Type B pancreatic cell (in vitro differentiated cells): ENCODE measurements at places on chromosomes 16 and 17.

- H3K36me3 ChIP-seq: no peaks in the 10 kb centered on the region
- H3K4me1 ChIP-seq: peaks cover 4% of the 10 kb centered on the region
- no peak overlapping the region for H3K27ac ChIP-seq
- DNase-seq: no peak
- H3K27me3 ChIP-seq: peaks cover 8% of the 10 kb centered on the region
Observed at GRCh38 chr16:57062329-57062728, 30.1 kb upstream of the CPNE2 start.

- H3K27ac ChIP-seq: no peak overlapping the region
- no peaks in the 10 kb centered on the region for H3K4me1 ChIP-seq
- H3K27me3 ChIP-seq: peaks cover 3% of the 10 kb centered on the region
- H3K4me3 ChIP-seq: no peak overlapping the region
- no peak for DNase-seq
- H3K36me3 ChIP-seq: no peaks in the 10 kb centered on the region
Observed at GRCh38 chr16:83619381-83620150, 188.2 kb upstream of the HSBP1 start.

DNA sequence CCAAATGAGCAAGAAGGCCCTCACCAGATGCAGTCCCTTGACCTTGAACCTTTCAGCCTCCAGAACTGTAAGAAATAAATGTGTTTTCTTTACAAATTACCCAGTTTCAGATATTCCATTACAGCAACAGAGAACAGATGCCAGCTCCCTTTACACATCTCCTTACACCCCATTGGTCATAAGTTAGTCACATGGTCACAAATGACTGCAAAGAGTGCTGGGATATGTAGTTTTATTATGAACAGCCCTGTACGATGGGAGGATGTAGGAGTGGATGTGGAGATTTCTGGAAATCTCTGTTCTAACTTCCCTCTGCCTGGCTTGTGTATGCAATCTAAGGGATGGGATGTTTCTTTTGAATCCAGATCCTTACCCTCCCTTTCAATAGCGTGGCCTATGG lies 13.3 kb upstream of the RPL38 start:
- no peaks in the 10 kb centered on the region for H3K36me3 ChIP-seq
- peaks cover 14% of the 10 kb centered on the region for H3K27me3 ChIP-seq
- peaks cover 28% of the 10 kb centered on the region for H3K4me1 ChIP-seq
- no peak overlapping the region for H3K27ac ChIP-seq

DNA sequence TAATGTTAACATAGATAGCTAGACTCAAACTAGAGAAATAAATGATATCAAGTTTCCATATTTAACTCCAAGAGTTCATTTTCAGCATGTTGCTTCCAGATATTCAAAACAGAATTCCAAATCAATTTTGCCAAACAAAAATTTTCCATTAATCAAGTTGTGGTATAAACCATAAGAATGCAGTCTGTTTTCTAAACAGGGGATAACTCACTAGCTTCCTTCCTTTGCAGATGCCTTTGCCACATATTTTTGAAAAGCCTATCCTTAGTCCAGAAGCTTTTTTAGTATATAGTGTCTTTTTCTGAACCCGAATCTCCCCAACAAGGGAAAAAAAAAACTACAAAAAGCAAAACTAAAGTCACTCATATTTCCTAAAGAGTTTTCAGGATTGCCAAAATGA lies 61.5 kb downstream of the HELZ start:
- no peaks in the 10 kb centered on the region for H3K4me1 ChIP-seq
- H3K27ac ChIP-seq: no peak overlapping the region
- H3K36me3 ChIP-seq: peaks cover 19% of the 10 kb centered on the region

- no peaks in the 10 kb centered on the region for H3K27me3 ChIP-seq
- H3K4me1 ChIP-seq: no peaks in the 10 kb centered on the region
- no peak overlapping the region for H3K4me3 ChIP-seq
- no peak overlapping the region for H3K27ac ChIP-seq
- no peak for DNase-seq
Observed at GRCh38 chr16:83769397-83770008, 38.3 kb upstream of the HSBP1 start.

- H3K36me3 ChIP-seq: no peaks in the 10 kb centered on the region
- peaks cover 12% of the 10 kb centered on the region for H3K4me1 ChIP-seq
- peak overlapping the region; percentile 21 for H3K27ac ChIP-seq
- H3K27me3 ChIP-seq: peaks cover 62% of the 10 kb centered on the region
- DNase-seq: no peak
- H3K4me3 ChIP-seq: peak overlapping the region; percentile 91
Observed at GRCh38 chr17:4500191-4500571, 1.5 kb downstream of the SPNS2 start.

- H3K4me3 ChIP-seq: no peak overlapping the region
- no peak for DNase-seq
- no peaks in the 10 kb centered on the region for H3K4me1 ChIP-seq
- H3K36me3 ChIP-seq: no peaks in the 10 kb centered on the region
- H3K27ac ChIP-seq: no peak overlapping the region
- H3K27me3 ChIP-seq: peaks cover 77% of the 10 kb centered on the region
Observed at GRCh38 chr17:74646231-74646630, 22.7 kb upstream of the CD300E start.

DNA sequence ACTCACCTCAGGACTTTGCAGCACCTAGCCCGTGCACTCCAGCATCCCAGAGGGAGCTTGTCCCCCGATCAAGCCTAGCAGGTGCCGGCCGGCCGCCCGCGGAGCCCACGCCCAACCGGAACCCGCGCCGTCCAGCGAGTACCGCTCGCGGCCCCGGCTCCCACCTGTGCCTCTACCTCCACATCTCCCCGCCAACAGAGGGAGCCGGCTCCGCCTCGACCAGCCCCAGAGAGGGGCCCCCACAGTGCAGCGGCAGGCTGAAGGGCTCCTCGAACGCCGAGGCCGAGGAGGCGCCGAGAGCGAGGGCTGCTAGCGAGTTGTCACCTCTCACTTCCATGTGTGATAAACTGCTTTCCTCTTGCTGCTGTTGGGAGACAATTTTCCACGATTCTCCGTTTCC lies 41.1 kb upstream of the DHRS7B start:
- H3K4me3 ChIP-seq: no peak overlapping the region
- H3K27me3 ChIP-seq: no peaks in the 10 kb centered on the region
- H3K4me1 ChIP-seq: no peaks in the 10 kb centered on the region
- H3K36me3 ChIP-seq: no peaks in the 10 kb centered on the region
- H3K27ac ChIP-seq: no peak overlapping the region

- H3K36me3 ChIP-seq: no peaks in the 10 kb centered on the region
- no peaks in the 10 kb centered on the region for H3K4me1 ChIP-seq
- H3K27ac ChIP-seq: no peak overlapping the region
- DNase-seq: no peak
Observed at GRCh38 chr17:16909472-16910246, 62.3 kb downstream of the TNFRSF13B start.
